Left ventricle myocardium superior (tissue), 1 donor: ENCODE measurements at places on chromosomes 2 and 18. TPM values are rescaled to one million over a fixed set of nuclear protein-coding genes. Genes with fewer than 3 reads are reported as not detected.

AKAIN1 gene
- not detected for total RNA-seq

DNA sequence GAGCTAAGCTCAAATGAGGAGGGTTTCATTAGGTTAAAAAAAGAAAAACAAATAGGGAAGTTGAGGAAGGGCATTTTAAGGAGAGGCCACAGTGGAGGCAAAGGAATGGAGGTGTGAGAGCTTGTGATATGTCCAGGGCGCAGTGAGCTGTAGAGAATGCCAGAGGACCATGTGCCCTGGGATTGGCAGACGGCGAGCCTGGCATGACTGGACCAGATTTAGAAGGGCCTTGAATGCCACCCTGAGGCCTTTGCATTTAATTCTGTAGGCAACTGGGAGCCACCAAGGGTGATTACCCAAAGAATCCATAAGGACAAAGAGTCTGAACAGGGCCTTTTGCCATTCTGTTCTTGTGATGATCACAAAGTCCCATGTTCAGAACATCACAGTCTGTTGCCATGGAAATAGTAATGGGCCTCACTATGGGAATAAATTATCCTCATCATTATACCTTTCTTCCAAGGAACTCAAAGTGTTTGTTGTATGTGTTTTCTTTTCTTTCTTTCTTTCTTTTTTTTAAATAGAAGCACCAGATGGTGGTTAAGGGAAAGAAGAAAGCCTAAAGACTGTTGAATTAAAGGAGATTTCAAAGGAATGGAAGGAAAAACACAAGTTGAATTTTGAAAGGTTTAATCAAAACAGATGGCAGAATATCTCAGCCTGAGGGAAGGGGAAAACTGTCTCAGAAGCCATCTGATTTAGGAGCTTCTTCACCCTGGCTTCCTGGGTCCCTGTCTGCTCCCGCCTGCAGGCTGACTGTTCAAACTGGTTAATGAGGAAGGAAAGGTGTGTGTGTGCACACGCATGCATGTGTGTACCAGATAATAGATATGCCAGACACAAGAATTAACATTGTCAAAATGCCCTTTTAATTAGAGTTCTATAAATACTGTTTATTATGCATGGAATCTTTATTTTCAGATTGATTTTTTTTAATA, 31.6 kb upstream of the NCOA1 start:
- no peak for DNase-seq

DNA sequence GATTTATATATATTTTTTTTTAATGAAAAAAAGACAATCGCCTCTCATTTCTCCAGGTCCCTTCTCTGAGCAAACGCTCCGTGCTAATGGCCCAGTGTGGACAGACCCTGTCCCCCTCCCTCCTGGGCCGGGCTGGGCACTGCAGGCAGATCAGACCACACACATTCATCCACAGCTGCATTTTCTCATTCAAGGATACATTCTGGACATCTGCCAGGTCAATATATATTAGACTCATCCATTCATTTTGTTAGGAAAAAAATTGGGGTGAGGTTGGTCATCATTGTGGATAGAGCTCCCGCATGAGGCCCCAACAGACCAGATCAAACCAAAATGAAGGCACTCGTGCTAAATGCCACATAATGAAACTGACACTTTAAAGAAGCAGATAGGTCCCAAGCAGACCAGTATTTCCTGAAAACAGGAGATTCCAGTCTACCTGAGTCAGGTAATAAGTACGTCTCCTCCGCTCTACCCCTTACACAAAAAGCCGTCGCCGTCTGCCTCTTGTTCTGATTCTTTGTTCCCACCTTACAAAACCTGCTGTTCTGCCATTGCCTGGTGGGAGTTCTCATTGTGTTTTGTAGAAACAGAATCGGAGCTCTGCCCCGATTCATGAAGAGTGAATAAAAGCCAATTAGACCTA, 15.4 kb upstream of the OTOS start:
- DNase-seq, result peak; percentile 3

CLHC1 gene
- total RNA-seq, result 9.4 TPM

GRCh38 chr2:239580199-239580527, 179.3 kb upstream of the HDAC4 start:
- no peak for DNase-seq

SPATS2L gene
- 98.0 TPM for total RNA-seq

DNA sequence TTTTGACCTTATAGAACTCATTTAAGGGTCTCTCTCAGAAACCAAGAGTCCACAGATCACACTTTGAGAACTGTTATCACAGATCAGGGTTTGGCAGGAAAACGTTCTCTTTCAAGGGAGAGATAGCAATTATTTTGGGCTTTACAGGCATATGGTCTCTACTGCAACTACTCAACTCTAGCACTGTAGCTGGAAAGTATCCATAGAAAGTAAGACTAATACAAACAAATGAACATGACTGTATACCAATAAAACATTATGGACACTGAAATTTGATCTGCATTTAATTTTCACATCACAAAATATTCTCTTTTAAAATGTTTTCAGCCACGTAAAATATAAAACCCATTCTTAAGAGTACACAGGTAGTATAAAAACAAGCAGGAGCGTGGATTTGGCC, 100.5 kb downstream of the TRIP12 start:
- no peak for DNase-seq

DNPEP gene
- total RNA-seq, result 74.8 TPM

GRCh38 chr2:25387876-25388449, 46.2 kb upstream of the DNMT3A start:
- DNase-seq, result no peak

LRP1B gene
- total RNA-seq, result 0.02 TPM

GRCh38 chr2:39379643-39380524, 57.2 kb downstream of the MAP4K3 start:
- DNase-seq, result no peak

PPP1R1C gene
- total RNA-seq, result 25.2 TPM

GRCh38 chr2:230318190-230319121, 8.5 kb upstream of the SP140L start:
- no peak for DNase-seq

DNA sequence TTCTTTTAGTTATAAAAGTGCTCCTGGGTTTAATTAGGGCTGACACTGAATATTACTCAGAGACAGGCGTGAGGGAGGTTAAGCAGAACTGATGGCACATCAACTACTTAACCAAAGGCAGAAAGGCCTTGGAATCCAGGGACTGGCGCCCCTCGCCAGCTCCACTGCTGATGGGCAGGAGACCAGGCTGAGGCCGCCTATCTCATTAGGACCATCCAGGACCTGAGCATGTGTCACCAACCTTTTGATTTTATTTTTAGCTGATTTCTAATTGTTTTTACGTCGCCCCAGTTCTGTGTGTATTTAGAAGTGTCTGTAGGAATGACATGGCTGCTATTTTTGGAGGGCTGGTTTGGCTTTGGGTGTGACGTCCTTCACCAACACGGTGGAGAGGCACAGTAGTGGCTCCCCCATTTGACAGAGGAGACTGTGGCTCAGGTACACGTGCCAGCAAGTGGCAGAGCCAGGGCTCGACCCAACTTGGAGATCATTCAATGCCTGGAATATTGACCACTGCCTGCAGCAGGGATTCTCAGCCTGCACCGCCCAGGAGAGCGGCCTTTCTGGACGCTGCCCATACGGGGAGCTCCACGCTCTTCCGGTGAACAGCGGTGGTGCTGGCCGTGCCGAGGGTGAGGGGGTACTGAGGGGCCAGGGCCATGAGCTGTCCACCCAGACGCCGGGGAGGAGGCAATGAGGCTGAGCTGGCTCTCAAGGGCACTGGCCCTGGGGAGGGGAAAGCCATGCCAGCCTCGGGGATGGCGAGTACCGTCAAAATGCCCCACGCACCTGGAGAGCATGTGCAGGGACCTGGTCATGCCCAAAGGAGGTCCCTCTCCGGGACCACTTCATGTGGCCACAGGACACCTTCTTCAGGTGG, 205.7 kb downstream of the ASB1 start:
- no peak for DNase-seq
